Hematopoietic multipotent progenitor cell (in vitro differentiated cells): ENCODE measurements at places on chromosomes 2 and 18. TPM values are rescaled to one million over a fixed set of nuclear protein-coding genes. Genes with fewer than 3 reads are reported as not detected.

DNA sequence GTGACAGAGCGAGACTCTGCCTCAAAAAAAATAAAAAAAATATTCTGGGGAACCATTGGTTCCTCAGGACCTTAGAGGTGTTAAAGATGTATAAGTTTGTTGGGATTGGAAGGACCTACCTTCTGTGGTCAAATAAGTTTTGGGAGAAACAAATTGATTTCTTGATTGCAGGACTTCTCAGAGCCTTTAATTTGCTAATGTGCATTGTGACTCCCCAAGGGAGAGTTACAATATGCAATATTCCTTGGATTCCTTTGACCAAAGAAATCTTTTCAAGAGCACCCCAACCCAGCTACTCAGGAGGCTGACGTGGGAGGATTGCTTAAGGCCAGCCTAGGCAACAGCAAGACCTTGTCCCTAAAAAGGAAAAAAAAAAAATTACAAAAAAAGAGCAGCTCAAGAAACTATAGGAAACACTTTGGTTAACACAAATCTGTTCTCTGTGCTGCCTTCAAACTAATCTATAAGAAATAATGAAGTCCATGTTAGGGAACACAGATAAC is 6.5 kb downstream of the NAGK start:
- no peak for DNase-seq

The TXNDC2 gene
- total RNA-seq, result not detected

- no peak for DNase-seq
Observed at GRCh38 chr18:73201940-73202339, 334.2 kb upstream of the NETO1 start.

DNA sequence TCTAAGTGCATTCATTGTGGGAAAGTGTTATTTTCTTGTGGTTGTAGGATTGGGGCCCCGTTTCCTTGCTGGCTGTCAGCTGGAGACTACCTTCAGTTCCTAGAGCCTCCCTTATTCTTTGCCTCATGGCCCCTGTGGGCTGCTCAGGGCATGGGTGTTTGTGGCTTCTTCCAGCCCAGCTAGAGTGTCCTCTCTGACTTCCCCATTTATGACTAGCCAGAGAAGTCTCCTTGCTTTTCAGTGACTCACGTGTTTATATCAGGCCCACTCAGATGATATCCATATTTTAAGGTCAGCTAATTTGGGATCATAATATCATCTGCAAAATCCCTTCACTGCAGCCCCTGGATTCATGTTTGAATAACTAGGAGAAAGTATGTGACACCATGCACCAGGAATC is 62.8 kb downstream of the DTNA start:
- peak; percentile 56 for DNase-seq

- DNase-seq, result no peak
Observed at GRCh38 chr2:145203891-145204290, 684.0 kb upstream of the ZEB2 start.

- DNase-seq, result no peak
Observed at GRCh38 chr2:28280619-28281018, 112.0 kb upstream of the FOSL2 start.

The SYT4 gene
- under 0.01 TPM for total RNA-seq

The RGPD4 gene
- not detected for total RNA-seq

DNA sequence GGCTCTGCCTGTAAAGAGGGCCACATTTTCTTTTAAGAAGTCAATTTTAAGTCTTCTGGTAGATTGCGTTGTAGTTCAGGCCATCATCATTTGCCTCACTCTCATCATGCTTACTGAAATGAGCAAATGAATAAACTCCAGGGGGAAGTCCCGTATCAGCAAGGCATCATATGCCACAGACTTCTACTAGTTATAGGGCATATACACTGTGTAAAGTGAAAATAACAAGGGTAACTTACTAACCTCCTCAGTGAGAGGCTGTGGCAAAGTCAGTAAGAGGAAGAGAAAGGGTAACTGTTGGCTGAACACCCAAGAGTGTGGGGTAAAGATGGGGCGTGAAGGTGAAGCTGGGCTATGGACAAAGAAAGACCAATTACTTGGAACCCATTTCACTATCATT is 456.2 kb downstream of the SPAG16 start:
- DNase-seq, result no peak

The FBXO41 gene
- 10.5 TPM for total RNA-seq

The MAL gene
- 0.54 TPM for total RNA-seq

- DNase-seq, result no peak
Observed at GRCh38 chr2:143717536-143718168, 588.4 kb downstream of the ARHGAP15 start.

DNA sequence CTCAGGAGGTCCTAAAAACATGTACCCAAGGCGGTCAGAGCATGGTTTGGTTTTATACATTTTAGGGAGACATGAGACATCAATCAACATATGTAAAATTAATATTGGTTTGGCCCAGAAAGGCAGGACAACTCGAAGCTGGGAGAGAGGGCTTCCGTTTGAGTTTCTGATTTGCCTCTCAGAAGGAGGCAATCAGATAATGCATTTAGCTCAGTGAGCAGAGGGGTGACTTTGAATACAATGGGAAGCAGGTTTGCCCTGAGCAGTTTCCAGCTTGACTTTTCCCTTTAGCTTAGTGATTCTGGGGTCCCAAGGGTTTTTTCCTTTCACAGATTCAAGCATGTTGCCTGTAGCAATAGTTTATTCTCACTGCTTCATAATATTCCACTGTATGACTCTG is 12.6 kb downstream of the SPOPL start:
- DNase-seq, result no peak

GRCh38 chr2:10771786-10772185 is 40.8 kb downstream of the PDIA6 start:
- no peak for DNase-seq

The NEB gene
- under 0.01 TPM for total RNA-seq

GRCh38 chr2:137947728-137948336 is 16.4 kb upstream of the HNMT start:
- peak; percentile 78 for DNase-seq

The CDK5R2 gene
- under 0.01 TPM for total RNA-seq

The ADNP2 gene
- total RNA-seq, result 18.0 TPM

The HOXD12 gene
- not detected for total RNA-seq

GRCh38 chr2:18903750-18904149 is 314.4 kb upstream of the NT5C1B start:
- DNase-seq, result no peak

The ATOH8 gene
- total RNA-seq, result under 0.01 TPM

GRCh38 chr2:239897596-239898235 is 127.4 kb downstream of the NDUFA10 start:
- no peak for DNase-seq

- DNase-seq, result no peak
Observed at GRCh38 chr2:98534761-98535160, 73.6 kb downstream of the COA5 start.

- no peak for DNase-seq
Observed at GRCh38 chr18:11661430-11661829, 27.6 kb upstream of the GNAL start.

GRCh38 chr2:60453872-60454271 is 99.6 kb downstream of the BCL11A start:
- DNase-seq, result no peak

GRCh38 chr2:63424329-63425078 is 163.8 kb downstream of the WDPCP start:
- DNase-seq, result no peak

- no peak for DNase-seq
Observed at GRCh38 chr2:117519721-117520120, 294.8 kb upstream of the DDX18 start.

GRCh38 chr18:75863696-75864095 is 436.2 kb upstream of the SMIM21 start:
- DNase-seq, result no peak

DNA sequence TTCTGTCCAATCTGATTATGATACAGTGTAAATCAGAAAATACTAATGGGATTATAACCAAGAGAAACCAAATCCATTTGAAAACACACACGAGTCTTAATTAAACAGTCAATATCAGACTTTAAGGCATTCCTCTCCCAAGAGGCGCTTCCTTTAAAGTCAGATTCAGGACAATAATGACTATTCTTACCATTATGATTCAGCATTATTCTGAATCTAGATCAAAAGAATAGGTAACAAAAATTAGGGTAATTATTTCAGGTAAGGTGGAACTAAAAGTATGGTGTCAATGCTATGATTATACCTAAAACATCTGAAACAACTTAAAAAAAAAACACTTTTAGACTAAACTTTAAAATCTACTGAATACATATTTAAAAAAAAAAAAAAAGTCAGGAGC is 12.3 kb downstream of the PSME4 start:
- no peak for DNase-seq

DNA sequence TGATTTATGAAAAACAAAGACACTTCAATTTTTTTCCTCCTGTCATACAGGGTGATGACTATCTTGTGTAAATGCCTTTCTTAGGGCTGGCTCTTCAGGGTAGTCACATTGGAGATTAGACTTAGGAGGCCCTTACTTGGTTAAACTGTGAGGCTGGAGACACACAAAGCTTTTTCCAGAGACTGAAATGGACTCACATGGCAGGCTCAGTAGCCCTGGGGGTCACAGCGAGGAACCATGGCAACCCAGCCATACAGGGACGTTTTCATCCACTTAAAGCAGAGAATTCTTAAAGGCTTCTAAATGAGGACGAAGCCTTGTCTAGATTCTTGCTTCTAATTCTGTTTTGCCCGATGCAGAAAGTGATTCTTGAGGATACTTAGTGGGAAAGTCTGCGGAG is 57.3 kb upstream of the ZDBF2 start:
- DNase-seq, result no peak

DNA sequence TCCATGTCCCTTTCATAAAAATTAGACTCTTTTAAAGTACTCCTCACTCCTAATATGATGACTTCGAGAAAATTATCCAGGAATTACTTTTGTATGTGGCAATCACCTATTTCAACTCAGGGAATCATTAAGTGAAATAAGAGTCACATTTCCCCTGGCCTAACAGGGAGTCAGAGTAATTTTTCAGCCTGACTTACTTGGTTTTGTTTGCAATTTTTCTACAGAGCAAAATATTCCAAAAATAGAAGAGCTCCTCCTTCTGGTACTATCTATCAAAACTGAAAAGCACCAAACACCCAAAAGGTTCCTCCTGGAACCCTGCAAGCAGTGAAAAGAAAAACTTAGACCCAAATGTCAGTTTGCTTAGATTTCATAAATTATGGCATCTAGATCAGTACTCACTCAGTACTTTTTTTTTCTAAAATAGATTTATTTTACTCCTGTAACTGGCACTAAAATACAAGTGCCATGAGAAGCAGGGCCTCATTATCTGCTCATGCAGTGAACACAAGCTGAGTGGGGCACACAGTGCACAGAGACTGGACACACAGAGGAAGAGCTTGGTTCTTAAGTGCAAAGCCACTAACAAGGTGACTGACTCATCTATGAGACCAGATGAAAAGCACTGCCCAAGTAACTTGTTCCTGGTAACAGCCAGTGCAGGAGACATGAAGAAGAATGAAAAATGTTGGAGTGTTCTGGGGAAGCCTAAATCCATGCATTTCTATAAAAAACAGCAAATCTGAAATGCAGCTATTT is 28.7 kb downstream of the ACAA2 start:
- DNase-seq, result no peak

DNA sequence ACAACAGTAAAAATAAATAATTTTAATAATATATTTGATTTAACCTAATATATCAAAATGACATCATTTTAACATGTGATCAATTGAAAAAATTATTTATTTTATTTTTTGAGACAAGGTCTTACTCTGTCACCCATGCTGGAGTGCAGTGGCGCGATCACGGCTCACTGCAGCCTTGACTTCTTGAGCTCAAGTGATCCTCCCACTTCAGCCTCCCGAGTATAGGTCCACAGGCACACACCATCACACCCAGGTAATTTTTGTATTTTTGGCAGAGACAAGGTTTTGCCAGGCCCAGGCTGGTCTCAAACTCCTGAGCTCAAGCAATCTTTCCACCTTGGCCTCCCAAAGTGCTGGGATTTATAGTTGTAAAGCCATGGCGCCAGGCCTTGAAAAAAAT is 126.7 kb upstream of the COPS8 start:
- no peak for DNase-seq
